ENCODE measurements at places on chromosomes 1 and 21.

- no peak for DNase-seq
Measured at GRCh38 chr1:178644308-178645120, 80.5 kb upstream of the RALGPS2 start.

DNA sequence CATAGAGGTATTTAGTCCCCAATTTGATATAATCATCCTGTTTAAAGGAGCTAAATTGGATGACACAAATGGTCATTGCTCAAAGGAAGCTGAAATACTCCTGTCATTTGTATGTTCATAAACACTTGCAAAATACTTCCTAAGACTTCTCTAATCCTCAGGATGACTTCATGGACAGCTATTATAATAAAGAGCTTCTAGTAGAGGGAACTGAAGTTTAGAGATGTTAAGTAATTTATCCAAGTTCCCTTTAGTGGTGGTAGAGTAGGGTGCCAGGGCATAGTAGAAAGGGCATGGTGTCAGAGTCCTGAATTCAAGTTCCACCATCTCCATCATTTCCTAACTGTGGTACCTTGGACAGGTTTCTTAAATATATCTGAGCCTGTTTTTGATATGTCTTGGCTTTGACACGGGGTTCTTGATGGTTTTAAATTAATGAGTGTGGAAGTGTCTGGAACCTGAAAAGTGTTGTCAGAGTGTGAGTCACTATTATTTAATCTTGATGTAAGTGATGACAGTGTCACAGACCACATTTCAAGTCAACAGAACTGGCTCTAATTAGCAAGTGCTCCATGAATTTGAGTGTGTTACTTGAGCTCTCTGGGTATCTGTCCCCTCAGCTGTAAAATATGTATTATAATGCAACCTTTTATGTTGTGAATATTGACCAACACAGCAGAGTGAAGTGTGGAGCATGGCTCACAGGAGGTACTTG lies 12.1 kb upstream of the GBP6 start:
- DNase-seq, result no peak

DNA sequence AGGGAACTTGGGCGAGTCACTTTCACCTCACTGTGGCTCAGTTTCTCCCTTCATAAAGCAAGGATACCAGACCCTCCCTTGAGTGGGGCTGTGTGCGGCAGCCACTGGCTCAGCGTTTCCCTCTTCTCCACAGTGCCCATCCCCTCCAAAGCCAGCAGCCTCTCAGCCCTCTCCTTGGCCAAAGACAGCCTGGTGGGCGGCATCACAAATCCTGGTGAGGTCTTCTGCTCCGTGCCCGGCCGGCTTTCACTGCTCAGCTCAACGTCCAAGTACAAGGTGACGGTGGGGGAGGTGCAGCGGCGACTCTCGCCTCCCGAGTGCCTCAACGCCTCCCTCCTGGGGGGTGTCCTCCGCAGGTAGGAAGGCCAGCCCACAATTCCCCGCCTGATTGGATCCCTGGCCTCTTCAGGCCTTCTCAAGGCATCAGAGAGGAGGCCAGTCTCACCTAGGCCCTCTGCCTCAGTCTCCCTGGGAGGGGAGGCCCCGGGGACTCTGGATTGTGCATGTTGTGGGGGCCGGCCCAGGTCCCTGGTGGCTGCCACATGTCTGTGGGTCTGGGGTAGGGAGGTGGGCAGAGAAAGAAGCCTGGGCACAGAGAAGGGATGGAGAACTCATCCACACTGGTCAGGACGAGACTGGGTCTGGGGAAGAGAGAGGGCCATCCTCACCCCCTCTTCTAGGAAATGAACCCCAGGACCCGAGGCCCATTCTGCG lies 15.2 kb downstream of the TFAP2E start:
- DNase-seq, result no peak

GRCh38 chr1:116252785-116253184 lies 120.3 kb upstream of the ATP1A1 start:
- no peak for DNase-seq

DNA sequence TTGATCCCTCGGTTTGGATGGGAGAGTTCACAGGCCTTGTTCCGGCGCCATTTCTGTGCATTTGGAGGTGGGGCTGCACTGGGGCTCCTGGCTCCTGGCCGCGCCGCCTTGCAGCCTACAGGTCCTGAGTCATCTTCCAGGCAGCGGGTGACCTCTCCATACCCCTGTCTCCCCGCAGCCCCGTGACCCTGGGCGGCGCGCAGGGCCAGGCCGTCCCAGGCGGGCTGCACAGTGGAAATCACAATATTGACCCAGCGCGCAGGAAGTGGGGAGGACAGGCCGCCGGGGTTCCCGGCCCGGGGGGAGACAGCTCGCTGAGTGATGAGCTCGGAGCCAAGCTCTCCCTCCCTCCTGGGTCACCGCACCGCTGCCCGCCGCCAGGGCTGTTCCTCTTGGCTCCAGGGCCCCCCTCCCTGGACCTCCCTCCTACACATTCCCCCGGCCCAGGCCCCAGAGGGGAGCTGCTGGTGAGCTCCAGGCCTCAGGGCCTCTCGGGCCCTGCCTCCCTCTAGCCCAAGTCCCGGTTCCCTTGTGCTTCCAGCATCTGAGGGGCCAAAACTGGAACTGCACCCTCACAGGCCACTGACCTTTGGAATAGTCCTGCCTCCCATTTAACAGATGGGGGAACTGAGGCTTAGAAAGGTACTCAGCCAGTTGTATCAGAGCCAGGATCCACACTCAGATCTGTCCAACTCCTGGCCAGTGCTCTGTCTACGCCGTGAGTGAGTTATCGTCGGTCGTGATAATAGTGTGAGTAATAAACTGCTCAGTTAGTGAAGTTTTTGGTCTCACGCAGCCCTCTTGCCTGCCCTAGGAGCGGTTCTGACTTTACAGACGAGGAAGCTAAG lies 142.9 kb upstream of the WNT4 start:
- DNase-seq, result no peak

DNA sequence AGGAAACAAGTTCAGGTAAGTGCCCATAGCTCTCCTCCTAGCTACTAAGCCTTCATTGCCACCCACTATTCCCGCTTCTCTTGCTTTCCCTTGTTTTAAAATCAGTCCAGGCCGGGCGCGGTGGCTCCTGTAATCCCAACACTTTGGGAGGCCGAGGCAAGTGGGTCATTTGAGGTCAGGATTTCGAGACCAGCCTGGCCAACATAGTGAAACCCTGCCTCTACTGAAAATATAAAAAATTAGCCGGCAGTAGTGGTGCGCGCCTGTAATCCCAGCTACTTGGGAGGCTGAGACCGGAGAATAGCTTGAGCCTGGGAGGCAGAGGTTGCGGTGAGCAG lies 4.4 kb upstream of the CTTNBP2NL start:
- DNase-seq, result no peak

GRCh38 chr1:56056438-56057287 lies 522.7 kb downstream of the PLPP3 start:
- DNase-seq, result no peak

GRCh38 chr1:46655848-46656247 lies 12.3 kb downstream of the ATPAF1 start:
- DNase-seq, result no peak

DNA sequence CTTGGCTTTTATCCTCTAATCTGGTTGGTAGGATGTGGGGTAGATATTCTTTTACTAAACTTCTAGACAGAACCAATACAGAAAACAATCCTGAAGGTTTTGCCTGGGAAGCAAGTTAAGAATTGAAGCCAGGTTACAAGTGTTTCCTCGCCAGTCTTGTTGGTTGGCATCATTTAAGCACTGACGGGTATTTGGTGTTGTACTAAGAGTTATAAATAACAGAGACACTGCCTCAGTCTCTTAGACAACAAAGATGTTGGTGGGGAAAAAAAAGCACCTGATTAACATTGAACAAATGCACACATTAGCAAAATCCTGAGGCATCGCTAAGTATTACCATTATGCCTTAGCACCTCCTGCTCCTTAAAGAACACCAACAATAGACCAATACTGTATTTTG lies 272.2 kb downstream of the BRINP2 start:
- DNase-seq, result no peak

DNA sequence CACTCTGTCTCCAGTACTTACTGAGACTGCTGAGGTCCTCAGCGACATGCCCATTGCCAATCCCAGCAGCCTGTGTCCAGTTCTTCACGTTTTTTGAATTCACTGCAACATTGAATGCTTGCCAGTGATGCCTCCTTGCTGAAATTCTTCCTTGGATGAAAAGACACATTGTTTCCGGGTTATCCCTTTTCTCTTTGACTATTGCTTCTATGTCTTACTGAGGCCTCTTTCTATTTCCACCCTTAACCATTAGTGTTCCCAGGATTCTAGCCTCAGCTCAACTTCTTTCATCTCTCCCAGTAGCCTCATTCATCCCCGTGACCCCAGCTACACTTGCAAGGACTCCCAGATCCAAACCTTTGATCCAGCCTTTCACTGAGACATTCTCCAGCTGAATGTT lies 46.5 kb upstream of the KIF26B start:
- no peak for DNase-seq

DNA sequence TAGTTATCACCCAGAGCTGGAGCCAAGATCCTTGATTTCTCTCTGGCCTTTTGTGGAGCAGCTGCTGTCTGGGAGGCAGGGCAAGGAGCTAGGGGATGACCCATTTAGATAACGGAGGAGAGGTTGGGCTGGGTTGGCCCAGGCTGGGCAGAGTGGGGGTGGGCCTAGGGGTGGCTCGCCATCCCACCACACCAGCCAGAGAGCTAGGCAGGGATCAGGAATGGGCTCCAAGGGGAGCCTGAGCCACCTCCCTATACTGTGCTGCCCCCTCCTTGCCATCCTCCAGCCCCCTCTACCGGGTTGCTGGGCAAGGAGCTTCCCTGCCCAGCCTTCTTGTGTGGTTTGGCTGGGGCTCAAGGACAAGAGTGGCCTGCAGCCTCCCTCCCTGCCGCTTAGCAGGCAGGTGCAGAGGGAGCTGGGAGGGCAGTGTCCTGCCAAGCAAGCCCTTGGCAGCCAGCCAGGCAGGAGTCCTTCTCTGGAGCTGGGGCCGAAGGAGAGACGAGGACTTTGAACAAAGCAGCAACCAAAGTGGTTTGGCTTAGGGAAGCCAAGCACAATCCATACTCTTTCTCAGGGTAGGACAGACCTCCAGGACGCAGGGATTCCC lies 4.1 kb downstream of the NUAK2 start:
- no peak for DNase-seq

DNA sequence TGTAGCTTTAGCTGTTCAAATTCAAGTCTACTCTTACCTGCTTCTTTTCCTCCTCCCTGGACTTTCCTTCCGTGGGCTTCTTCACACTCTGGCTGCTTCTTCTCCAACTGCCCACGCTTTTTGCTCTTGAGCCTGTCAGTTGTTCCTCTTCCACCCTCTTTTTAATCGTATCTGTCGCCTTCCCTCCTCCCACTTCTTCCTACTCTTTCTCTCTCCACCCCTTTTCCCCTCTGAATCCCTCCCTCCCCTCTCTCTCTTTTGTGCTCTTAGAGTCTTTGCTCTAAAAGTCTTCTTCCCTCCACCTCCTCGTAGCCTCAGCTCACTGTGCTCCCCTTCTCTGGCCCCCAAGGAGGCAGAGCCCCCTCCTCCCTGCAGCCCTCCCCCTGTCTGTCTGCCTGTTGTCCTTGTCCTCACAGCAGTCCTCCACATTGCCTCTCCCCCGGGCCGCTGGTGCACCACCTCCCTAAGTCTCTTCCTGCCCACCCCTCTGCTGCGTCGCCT lies 12.9 kb upstream of the GJA5 start:
- DNase-seq, result no peak

DNA sequence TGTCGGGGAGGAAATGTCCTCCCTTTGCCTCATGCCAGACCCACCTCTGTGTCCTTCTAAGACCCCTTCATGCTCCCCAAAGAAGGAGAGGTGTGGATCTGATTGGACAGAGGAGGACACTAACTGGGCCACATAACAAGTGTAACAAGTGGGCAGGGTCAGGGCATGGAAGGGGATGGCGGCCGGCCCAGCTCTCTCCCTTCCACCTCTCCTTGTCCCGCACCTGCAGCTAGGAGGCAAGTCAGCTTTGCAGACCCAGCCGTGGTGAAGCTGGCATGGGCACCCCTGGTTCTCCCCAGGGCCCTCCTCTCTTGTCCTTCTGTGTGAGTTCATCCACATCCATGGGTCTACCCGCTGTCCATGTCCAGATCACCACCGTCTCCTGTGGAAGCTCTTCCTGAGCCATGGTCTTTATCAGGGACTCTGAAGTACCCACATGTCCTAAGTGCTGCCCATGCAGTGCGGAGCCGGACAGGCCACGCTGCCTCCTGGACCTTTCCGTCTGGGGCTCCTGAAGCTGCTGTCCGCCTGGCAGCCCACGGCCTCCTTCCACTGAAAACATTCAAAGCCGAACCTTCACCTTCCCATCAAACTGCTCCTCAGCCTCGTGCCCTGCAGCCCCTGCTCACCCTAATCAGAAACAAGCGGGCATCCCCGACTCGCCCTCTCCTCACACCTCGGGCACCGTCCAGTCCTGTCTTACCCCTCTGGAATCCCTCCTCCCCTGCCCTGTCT lies 460.5 kb downstream of the PTPRU start:
- DNase-seq, result no peak

- no peak for DNase-seq
Measured at GRCh38 chr1:232440325-232441035, 189.5 kb downstream of the SIPA1L2 start.

- no peak for DNase-seq
Measured at GRCh38 chr1:65896721-65897120, 104.0 kb downstream of the PDE4B start.

GRCh38 chr1:46479744-46480350 lies 9.8 kb upstream of the DMBX1 start:
- no peak for DNase-seq

- no peak for DNase-seq
Measured at GRCh38 chr1:186497651-186498050, 36.7 kb upstream of the PDC start.

GRCh38 chr1:154639876-154640275 lies 31.9 kb upstream of the ADAR start:
- DNase-seq, result no peak

DNA sequence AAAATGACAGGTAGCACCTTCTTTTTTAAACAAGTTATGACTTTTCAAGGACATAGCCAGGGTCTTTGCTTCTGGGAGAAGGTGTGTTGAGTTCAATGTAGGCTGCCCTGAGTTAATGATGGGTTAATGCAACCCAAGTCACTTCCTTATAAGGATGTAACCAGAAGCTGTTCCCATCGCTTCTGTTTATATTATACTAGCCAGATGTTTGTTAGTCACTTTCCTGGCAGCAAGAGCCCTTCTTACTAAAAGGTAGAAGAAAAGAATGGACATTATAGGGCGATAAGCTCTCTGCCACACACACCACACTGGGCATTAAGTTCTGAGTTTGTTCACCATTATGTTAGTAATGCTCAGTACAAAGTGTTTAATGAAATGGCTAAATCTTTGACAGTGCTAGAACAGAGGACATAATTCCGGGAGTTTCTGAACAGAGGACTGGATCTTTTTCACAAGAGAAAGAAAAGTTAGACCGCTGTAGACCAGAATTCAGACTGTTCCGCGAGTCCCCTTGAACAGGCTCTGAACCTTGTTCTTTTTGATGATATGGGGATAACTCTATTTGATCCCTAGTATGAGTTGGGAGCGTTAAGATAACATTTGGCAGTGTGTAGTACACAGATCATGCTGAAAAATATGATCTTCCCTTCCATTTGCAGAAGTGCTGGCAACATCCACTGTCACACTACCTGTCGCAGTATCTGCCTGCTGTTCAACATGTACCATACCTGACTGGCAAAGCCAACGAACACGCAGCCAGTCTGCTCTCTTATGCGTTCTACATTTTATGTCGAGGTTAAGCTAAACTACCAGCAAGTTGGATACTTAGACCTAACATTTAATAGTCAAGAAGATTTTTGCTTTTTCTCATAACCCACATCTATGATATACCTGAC lies 41.0 kb downstream of the DEGS1 start:
- no peak for DNase-seq
